ENCODE measurements at places on chromosomes 3 and 15.
A peak's percentile ranks its signal among the peaks of the same experiment; 100 is the strongest.

DNA sequence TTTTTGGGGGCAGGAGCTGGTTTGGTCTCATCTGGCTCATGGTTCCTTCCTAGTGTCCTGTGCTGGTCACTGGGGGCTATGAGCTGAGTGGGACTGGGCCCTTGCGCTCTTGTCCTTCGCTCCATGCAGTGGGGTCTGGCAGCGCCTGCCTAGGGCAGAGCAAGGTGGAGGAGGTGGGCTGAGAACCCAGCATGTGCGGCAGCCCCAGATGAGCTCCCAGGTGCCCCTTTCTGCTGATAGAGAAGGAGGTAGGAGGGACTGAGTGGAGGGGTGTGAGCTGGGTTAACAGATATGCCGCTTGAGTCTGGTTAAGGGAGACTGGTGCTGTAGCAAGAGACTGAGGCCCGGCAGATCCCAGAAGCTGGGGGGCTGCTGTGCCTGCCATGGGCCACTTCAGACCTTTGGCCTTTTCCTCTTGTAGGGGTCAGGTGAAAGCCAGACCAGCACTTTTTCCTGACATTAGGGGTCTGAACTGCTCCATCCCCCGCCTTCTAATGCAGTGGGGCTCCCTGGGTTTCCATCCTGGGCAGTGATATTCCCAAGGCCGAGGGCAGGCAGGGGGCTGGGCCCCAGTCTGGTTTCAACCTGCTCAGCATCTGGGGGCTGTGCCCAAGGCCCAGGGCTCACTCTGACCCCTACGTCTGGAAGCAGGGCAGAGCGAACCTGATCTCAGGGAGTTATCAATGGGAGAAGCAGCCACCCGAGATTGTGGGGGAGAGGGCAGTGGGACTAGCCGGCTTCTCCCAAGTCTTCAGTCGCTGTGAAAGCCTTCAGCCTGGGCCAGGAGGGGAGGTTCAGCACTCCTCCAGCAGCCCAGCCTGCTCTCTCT lies 62.9 kb upstream of the PRR23C start:
- no peak for DNase-seq

GRCh38 chr3:66609660-66610561 lies 109.1 kb upstream of the LRIG1 start:
- no peak for DNase-seq

- no peak for DNase-seq
These were observed 233.5 kb upstream of the ATP10A start for GRCh38 chr15:26096581-26096980.

- DNase-seq = no peak
These were observed 230.9 kb downstream of the NSUN3 start for GRCh38 chr3:94293793-94294195.

GRCh38 chr15:81091889-81092558 lies 42.0 kb upstream of the CFAP161 start:
- DNase-seq = no peak

DNA sequence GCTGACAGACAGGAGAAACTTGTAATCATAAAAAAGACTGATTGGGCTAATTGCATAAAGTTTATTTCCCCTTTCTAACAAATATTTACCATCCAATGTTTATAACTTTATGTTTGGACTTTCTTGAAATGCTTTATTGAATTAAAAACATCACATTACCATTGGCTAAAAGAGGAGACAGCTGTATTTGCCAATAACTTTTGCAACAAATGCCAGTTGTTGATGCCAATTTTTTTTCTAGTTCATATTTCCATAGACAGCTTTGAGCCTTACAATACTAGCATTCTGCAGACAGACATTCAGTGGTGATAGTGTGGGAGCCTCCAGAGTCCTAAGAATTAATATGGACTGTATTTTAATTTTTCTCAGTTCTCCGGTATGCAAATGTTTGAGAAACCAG lies 198.4 kb downstream of the ADAMTS17 start:
- no peak for DNase-seq

DNA sequence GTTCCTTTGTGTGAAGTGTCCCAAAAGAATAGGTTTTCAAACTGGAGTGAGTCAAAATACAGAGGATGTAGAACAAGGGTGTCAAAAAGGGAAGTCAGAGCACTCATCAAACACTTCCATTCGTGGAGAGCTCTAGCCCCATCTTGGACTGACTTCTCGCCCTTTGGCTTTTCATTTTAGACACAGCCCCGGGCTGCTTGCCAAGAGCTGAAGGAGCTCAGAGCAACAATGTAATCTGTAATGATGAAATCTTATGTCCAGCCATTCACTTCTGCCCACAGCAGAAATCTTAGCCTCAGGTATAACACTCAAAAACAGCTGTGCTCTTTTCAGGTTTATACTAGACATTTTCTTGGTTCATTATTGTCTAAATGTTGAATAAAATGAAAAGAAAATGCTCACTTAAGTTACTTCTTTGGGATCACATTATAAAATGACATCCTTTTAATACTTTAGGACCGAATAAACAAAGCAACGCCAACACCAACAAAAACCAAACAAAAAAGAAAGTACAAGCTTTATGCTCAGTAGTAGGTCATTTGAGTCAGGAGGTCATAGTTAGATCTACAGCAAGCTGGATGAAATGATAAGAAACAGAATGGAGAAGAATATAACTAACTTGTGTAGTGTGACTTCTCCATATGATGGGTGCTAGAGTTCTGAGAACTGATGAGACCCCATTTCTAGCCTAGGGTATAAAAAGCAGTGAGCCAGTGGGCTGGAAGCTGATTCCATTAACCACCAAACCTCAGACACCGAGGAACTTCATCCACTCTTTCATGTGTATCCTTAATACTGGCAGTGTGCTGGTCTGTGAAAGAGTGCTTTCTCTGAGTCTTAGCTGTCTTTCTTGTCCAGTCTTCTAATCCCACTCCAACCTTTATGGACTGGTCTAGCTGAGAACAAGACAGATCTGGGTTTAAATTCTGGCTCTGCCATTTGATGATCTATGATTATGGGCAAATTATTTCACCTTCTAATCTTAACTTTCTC lies 131.8 kb upstream of the SLC7A14 start:
- no peak for DNase-seq

GRCh38 chr3:189862385-189862998 lies 231.3 kb downstream of the TP63 start:
- no peak for DNase-seq

GRCh38 chr15:91855684-91856489 lies 2.4 kb downstream of the SLCO3A1 start:
- peak; percentile 26 for DNase-seq

GRCh38 chr15:70081612-70082011 lies 16.1 kb downstream of the TLE3 start:
- no peak for DNase-seq

DNA sequence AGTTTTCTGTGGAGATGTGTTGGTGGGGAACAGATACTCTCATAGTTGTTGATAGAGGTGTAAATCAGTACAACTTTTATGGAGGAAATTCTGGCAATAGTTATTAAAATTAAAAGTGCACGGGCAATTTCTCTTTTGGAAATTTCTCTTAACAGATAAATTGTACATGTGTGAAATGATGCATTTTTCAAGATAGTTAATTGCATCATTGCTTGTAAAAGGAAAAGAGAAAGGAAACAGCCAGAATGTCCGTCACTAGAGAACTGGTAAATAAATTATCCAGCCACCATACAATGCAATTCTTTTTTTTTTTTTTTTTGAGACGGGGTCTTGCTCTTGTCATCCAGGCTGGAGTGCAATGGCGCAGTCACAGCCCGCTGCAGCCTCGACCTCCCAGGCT lies 14.2 kb downstream of the ZNF710 start:
- DNase-seq = no peak

GRCh38 chr3:18499301-18499700 lies 74.2 kb upstream of the SATB1 start:
- no peak for DNase-seq

DNA sequence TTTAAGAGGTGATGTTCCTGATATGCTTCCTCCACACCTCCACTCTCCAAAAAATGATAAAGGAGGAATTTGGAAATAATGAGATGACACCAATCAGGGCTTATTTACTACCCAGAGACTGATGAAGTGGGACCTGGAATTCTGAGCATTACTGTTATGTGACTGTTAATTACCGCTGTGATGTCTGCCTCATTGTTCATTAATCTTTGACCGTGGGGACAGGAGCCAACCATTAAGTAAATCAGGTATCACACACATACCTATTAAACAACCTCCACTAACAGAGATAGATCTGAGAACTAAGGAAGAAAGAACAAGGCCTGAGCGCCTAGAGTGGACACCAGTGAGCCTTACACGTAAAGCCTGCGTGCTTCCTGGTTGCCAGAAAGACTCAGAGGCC lies 37.7 kb downstream of the ABHD5 start:
- no peak for DNase-seq

DNA sequence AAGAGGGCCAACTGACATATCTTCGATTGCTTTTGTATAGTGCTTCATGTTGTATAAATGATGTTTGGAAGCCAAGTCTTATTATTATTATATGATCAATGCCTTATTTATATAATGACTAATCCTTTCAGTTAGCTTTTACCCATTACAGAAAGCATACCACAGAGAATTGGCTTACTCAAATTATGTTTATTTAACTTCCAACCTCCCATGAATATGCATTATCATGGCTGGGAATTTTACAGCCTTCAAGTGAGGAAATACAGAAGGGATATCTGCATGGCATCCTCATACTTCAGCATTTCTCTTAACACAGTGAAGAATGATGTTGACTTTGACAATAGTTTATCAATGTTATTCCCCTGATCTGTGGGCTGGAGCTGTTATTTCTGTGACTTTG lies 225.9 kb upstream of the GAP43 start:
- DNase-seq = peak; percentile 65

- DNase-seq = no peak
These were observed 4.0 kb downstream of the TRIM71 start for GRCh38 chr3:32821686-32822296.

DNA sequence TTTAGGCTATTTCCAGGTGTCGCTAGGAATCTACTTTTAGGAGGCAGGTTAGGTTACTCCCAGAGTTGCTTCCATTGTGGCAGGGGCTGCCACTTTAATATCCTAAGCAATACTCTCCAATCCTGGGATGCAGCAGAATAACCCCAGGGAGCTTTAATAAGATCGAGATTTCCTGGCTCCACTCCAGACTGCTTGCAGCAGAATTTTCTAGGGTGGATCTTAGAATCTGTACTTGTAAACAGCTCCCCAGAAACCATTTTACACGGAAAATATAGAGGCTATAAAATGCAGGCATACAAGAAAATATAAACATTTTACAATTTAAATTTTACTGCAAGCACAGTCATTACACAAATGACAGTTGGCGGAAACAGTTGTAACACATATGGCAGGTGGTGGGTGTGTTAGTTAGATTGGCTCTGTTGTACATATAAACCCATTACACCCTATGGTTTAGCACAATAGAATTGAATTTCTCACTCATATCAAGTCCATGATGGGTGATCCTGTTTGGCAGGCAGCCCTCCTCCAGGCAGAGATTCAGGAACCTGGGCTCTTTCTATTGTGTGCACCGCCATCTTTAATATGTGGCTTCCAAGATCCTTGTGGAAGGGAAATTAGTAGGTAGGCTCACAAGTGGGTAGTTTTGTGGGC lies 35.0 kb upstream of the TNFAIP8L3 start:
- DNase-seq = no peak

DNA sequence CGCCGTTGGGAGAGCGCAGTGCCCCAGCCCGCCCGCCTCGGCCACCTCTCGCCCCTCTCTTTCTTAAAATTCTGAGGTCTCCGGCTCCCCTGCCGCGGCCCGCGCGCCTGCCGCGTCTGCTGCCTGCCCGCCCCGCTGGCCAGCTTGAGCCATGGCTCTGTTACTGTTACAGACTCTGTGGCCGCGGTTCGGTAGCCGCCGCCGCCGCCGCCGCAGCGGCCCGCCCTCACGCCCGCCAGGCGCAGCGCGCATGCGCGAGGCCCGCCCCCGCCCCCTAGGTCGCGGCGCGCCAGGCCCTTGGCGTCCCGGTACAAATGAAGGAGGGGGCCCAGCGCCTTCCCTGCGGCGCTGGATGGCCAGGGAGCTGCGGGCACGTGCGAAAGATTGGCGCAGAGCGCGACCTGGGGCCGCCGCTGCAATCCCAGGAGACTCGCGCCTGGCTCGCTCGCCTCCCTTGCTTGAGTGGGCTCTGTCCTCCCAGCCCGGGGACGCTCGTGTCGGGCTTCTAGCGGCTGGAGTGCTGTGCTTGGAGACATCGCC lies at the start of gene ONECUT1:
TSS of gene ONECUT1 (minus strand) at position 168 of the 540 bp plus-strand sequence. CDS start 452 bp downstream, outside the sequence.
- DNase-seq = peak; percentile 29

DNA sequence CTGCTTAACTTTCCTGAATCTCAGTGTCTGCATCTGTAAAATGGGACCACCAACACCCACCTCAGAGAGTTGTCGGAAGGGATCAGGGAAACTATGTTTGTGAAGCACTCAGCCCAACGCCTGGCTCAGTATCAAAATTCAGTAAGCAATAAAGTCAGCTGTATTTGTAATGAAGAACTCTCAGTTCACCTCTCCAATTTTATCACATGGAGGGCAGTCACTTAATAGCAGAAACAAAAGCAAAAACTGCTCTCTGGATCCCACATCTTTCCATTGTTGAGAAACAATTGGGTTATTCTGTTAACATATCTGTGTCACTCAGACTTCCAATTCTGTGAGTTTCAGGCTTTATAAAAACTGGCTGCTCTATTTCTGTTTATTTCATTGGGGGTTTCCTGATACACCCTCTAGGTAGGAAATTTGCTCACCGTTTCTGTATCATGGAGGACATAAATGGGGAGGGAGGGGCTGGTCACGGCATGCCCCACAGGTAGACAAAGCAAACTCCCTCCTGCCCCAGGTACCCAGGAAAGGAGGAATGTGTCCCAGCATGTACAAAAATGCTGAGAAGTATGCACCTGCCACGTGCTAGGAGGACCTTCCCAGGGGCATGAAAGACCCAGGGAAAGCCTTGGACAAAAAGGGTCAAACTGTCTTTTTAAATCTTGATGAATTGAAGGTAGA lies 81.4 kb upstream of the LMOD3 start:
- no peak for DNase-seq

DNA sequence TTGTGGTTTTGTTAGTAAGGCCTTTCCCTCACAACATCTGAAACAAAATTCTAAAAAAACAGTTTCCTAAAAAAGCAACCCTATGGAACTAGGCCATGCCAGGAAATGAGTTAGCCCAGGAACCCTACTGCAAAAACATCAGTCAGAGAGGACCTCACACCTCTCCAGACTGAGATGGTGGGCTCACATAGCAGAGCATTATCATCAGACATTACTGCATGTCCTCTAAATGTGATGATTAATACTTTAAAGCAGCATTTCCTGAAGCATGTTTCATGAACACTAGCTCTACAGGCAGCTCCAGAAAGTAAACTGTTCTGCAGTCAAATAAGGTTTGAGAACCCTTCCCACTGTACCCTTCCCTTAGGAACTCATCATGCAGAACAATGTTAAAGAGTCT lies 232.3 kb upstream of the MRPL3 start:
- DNase-seq = no peak

GRCh38 chr3:85476891-85477495 lies 518.2 kb downstream of the CADM2 start:
- DNase-seq = no peak

DNA sequence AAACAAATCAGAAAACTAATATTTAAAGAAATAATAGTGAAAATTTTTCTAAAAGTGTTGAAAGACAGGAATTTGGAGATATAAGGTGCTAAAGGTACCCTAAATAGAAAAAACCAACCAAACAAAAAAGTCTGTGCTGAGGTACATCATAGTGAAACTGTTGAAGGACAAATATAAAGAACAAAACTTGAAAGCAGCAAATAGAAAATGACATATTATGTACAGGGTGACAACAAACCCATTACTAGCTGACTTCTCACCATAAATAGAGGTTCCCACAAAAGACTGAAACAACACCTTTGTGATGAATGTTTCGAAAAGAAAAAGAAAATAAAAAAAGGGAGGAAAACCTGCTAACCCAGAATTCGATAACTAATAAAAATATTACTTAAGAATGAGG lies 502.5 kb upstream of the NECTIN3 start:
- no peak for DNase-seq

Measured in NCI-H1930 (cell line).